ENCODE measurements at places on chromosomes 6 and 20. TPM values are rescaled to one million over a fixed set of nuclear protein-coding genes. Genes with fewer than 3 reads are reported as not detected.

The NHSL1 gene
- 64.3 TPM for total RNA-seq

The MUC21 gene
- total RNA-seq, result not detected

The CNR1 gene
- not detected for total RNA-seq

The ENPP1 gene
- total RNA-seq, result 1.2 TPM

The SEMG1 gene
- not detected for total RNA-seq

The ABCC10 gene
- 32.6 TPM for total RNA-seq

The UNC5CL gene
- total RNA-seq, result not detected

All from glomerular endothelial cell (primary cell).